ENCODE measurements at places on chromosomes 2 and 18. TPM values are rescaled to one million over a fixed set of nuclear protein-coding genes. Genes with fewer than 3 reads are reported as not detected.

The ANKRD30B gene
- total RNA-seq, result under 0.01 TPM

The REG3G gene
- not detected for total RNA-seq

The PDE6D gene
- total RNA-seq, result 20.3 TPM

- H3K27me3 ChIP-seq, result peaks cover 8% of the 10 kb centered on the region
- no peaks in the 10 kb centered on the region for H3K36me3 ChIP-seq
- no peak overlapping the region for H3K4me3 ChIP-seq
- no peak for DNase-seq
These were observed 20.0 kb upstream of the SIX2 start for GRCh38 chr2:45029215-45029614.

DNA sequence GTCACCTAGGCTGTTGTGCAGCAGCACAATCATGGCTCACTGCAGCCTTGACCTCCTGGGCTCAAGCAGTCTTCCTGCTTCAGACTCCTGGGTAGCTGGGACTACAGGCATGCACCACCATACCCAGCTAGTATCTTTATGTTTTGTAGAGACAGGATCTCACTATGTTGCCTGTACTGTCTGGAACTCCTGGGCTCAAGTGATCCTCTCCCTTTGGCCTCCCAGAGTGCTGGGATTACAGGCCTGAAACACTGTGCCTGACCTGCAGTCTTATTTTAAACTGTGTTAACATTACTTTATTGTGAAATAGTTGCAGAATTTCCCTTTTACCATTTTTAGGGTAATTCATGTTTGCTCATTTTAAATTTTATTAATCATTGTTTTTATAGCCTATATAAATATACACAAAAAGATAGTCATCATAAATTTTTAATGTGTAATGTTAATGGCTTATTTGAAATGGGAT, 24.6 kb downstream of the EML4 start:
- no peak overlapping the region for H3K4me3 ChIP-seq
- no peaks in the 10 kb centered on the region for H3K36me3 ChIP-seq
- no peaks in the 10 kb centered on the region for H3K4me1 ChIP-seq

DNA sequence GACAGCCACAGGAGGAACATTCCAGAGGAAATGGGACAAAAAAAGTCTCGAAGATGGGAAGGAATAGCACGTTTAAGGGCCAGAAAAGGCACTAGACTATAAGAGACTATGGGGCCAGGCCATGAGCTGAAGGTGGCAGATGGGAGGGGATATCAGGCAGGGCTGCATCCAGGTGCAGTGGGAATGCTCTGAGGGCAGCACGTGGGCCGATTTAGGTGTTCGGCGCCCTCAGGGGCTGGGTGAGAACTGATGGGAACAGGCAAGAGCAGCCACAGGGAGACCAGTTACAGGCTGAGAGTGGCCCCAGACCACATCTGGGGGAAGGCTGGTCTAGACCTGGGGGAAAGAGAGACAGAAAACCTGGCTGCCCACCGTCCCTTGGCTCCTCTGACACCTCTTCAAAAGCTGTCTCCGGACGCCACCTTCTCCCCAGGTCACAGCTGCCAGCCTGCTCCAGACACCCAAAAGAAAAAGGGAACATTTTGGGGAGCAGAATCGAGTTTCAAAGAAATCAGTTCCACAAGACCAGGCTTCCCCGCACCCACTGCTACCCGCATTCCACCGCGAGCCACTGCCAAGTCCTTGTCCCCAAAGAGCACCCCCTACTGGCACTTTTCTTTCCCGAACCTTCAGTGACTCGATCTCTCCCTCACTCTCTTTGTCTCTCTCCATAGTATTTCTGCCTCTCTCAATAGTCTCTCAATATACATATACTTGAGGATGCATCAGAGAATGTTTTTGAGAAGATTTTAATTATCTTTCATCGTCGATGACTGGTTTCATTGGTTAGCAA, 190.1 kb upstream of the AGAP1 start:
- DNase-seq, result no peak
- no peaks in the 10 kb centered on the region for H3K4me1 ChIP-seq
- H3K27me3 ChIP-seq, result peaks cover 7% of the 10 kb centered on the region
- no peaks in the 10 kb centered on the region for H3K36me3 ChIP-seq

DNA sequence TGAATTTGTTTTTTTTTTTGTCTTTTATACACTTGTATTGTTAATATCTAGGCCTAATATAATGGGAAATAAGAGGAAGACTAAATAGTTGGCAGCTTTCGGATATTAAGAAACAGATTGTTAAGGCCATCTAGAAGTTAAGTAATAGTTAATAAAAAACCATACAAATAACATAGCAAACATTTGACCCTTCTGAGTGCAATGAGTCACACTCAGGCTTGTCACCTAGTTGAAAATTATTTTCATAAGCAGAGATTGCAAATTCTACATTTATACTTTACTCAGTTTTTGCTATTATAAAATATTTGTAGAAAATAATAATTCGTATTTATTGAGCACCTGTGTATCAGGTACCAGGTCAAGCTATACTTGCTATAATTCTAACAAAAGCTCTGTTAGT, 2.4 kb downstream of the NUP35 start:
- no peak for DNase-seq
- H3K4me1 ChIP-seq, result peaks cover 6% of the 10 kb centered on the region
- H3K27ac ChIP-seq, result no peak overlapping the region
- H3K36me3 ChIP-seq, result peaks cover 3% of the 10 kb centered on the region
- H3K27me3 ChIP-seq, result no peaks in the 10 kb centered on the region

GRCh38 chr2:241066893-241067341, 35.2 kb downstream of the MTERF4 start:
- no peak overlapping the region for H3K27ac ChIP-seq
- no peaks in the 10 kb centered on the region for H3K36me3 ChIP-seq
- no peaks in the 10 kb centered on the region for H3K4me1 ChIP-seq
- H3K4me3 ChIP-seq, result no peak overlapping the region
- peaks cover 22% of the 10 kb centered on the region for H3K27me3 ChIP-seq
